ENCODE measurements at places on chromosomes 6 and 20.

DNA sequence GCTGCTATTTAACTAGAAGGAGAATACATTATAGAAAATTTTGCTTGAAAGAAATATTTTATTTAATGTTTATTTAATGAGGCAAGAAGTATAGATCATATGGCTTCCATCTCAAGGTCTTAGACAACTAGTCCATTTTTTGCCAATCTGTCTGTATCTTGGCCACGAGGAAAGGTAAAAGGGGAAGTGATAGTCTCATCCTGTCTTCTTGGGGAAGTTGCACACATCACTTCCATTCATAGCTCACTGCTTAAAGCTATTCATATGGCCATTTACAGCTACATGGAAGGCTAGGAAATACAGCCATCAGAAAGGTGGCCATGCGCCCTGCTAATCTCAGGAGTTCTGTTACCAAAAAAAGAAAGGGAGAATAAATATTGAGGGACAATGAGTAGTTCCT is 50.8 kb downstream of the METTL24 start:
- no peak for DNase-seq

DNA sequence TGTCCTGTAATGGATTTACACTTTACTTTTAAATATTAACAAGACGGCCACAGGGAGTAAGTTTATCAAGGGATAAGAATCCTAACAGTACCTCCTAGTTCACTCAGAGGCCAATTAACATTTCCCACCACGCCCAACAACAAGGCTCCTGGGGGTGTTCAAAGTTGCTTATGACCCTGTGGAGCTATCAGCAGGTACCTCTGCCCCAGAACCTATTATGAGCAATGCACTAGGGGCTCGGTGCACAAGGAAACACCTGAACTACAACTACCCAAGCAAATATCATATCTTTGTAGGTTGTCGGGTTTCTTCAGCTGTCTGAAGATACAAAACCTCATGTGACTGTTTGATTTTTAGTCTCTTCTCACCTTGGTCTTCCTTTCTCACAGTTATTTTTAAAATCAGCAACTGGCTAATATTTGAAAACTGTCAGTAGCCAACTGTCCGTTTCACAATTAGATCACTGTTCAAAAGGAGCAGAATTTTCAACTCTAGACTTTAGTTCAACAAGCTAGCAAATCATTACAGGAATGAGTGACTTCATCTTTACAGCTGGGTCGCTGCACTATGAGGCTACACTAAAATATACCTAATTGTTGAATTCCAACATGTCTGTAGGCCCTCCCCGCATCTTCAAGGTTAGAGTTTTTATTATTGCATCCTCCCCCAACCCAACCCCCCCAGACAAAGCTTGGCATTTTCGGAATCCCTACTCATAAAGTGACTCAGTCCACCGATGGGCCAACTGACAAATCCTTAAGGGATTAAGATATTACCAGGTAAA is 38.1 kb downstream of the B4GALT5 start:
- DNase-seq: no peak

GRCh38 chr6:24581084-24581669 is 64.8 kb downstream of the KIAA0319 start:
- peak; percentile 78 for DNase-seq

DNA sequence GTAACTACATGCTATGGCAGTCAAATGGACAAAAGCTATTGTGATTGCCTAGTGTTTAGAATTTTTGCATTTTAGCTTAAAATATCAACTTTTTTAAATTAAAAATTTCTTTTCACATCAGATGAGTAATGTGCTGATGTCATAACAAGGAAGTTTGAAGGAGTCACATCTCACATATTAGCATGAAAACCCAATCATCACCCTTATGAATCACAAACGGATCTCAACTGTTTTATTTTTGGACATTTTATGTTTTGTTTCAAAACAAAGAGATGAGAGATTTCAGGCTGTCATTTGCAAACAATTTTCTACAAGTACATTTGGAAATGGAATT is 53.6 kb upstream of the TRERF1 start:
- no peak for DNase-seq

DNA sequence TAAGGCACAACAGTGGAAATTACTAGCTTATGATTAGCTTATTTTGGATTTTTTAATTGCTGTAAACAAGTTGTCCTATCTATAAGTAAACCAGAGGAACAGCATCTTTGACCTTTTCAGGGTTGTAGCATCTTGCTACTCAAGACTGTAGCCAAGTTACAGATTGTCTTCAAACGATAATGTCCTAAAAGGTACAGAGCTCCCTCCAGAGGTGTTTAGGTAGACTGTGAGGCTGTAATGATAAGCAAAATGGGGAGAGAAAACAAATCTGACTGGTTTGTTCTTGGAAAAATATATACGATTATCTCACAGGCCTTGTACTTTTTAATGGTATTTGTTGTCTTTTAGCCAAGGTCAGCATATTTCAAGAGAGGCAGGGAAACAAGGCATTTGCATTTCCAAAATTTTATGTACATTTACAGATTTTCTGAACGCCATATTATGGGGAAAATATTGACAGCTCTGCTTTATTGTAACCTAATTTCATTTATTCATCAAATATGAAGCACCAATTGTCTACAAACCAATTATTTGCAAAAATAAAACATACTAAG is 273.4 kb downstream of the MEI4 start:
- DNase-seq: no peak

DNA sequence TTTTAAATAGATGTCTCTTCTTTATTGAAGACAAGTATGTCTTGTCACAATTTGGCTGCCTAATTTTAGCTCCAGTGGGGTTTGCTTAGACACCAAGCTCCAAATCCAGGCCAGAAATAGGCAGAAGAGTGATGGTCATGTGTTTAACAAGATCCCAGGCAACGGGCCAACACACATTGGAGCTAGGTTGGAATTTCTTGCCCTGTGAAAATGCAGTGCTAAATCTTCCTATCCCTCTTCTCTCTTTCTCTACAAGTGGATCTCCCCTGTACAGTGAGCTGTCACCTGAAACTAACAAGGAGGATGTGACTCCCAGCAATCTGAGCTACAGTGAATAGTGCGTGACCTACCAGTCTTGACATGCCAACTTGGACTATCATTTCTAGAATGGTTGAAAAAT is 65.3 kb upstream of the VGLL2 start:
- DNase-seq: no peak

- peak; percentile 91 for DNase-seq
Measured at GRCh38 chr6:90413867-90414266, 117.2 kb upstream of the BACH2 start.

GRCh38 chr20:43461894-43462659 is 4.4 kb downstream of the SRSF6 start:
- no peak for DNase-seq

DNA sequence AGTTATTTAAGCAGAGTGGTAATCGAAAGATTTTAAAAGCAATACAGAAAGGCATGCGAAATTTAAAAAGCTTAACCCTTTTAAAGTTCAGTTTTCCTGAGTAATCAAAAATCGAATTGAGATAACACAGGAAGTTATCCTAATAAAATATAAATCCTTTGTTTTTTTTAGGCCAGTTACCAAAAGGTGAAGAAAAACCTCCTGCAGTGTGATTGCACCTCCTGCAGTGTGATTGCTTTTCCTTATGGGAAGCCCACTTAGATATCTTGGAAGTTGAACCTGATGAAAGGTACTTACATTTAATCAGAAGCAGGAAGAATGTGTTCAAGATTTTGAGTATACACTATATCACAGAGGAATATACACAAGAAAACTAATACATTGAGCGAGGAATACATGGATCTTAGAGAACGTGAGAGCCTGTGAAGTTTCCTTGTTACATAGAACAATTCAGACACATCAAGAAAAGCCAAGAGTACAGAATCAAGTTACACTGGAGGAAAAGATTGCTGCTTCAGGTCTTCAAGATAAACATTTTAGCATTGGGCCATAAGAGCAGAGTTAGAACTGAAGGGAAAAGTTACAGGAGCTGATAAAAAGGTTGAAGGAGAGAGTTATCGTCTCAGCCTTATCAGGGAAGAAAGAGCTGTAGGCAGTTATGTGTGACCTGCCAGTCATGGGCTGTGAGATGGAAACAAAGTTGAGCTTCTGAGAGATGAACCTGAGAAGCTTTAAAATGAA is 7.7 kb upstream of the TMEM181 start:
- DNase-seq: no peak

DNA sequence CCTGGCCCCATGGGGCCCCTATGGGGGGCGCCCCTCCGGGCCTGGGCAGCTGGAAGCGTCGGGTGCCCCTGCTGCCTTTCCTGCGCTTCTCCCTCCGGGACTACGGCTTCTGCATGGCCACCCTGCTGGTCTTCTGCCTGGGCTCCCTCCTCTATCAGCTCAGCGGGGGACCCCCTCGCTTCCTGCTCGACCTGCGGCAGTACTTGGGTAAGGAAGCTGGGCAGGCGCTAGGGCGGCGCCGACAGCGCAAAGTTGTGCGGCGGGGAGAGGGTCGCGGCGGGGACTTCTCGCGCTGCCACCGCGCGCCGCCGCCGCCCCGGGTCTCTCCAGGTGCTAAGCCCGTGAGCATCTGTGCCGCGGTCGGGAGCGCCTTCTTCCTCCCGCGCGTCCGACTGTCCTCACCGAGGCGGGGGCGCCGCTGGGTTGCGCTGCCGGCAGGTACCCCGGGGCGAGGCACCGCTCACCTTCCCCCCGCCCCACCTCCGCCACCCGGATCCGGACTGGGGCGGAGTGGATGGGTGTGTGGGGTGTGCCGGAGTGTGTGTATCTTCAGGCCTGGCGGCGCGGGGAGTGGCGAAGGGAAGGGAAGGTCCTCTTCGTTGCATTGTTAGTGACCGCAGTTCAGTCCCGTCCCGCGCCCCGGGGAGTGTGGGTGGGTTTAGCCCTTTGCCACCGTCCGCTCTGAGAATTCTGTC is 788 bp downstream of the UST start:
- peak; percentile 71 for DNase-seq

- no peak for DNase-seq
Measured at GRCh38 chr6:110363748-110364147, 5.6 kb upstream of the METTL24 start.

GRCh38 chr6:2157441-2158127 is 87.8 kb downstream of the GMDS start:
- DNase-seq: peak; percentile 7

GRCh38 chr20:9043364-9043763 is 25.5 kb upstream of the PLCB4 start:
- DNase-seq: no peak

Measured in CD4-positive, alpha-beta T cell treated with Interleukin-2 at 100 ng/mL for 4 hours (primary cell).